ENCODE measurements at places on chromosomes 2 and 18.

- no peak for DNase-seq
Measured at GRCh38 chr2:178502751-178503150, 22.5 kb downstream of the PLEKHA3 start.

- DNase-seq = no peak
Measured at GRCh38 chr2:70357684-70358071, 55.8 kb upstream of the FAM136A start.

DNA sequence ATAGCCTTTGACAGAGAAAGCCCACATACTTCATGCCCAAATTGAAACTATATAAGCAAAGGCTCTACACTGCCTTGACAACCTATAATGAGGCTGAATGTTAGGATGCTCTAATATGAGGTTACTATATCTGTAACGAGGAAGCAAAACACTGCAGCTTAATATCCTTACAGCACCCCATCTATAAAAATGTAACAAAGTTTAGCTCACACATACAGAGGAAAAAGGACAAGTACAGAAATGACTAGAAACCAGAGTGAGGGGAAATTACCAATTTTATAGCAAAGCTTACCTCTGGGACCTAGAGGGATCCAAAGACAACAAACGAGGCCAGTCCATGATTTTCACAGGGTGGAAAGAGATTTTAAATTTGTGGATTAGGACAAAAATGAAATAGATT is 138.5 kb downstream of the COL4A4 start:
- DNase-seq = no peak

DNA sequence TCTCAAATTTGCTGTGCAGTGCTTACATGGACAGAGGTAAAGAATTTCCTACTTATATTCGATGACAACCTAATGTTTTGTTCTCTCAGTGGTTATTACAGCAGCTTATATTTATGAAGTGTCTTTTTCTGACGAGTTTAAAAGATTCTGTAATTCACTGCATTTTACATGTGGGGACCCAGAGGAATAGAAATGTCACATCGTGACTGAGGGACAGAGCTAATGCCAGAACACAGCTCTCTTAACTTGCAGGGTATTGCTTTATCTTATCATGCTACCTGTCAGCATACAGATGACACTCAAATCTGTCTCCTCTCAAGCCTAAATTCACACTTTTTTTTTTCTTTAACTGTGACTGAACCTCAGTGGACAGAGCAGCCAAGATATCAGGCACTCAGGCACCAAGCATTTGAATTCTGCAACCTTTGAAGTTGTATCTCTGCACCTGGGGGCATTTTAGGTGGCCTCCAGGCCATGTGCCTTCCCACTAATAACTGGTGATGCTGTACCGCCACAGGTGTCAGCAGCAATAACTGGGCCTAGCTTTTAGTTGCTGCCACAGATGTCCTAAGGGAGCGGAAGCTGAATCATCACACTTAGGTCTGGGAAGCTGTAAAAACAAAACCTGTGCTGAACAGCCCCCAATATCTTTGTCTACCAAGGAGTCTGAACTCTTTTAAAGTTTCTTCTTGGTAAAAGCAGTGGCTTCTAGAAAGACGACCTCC is 315.8 kb upstream of the NRP2 start:
- DNase-seq = no peak

GRCh38 chr2:82344670-82345069 is 2040.1 kb upstream of the LRRTM1 start:
- no peak for DNase-seq

GRCh38 chr18:42925036-42925435 is 190.4 kb downstream of the RIT2 start:
- DNase-seq = no peak

GRCh38 chr2:19409046-19409445 is 50.6 kb upstream of the OSR1 start:
- no peak for DNase-seq

All from WTC11 (cell line).